ENCODE measurements at places on chromosomes 12 and 14.

GRCh38 chr12:49955899-49956662 is 5.5 kb downstream of the AQP2 start:
- DNase-seq = no peak

- DNase-seq = no peak
These were observed 3.1 kb downstream of the NR4A1 start for GRCh38 chr12:52054231-52054832.

DNA sequence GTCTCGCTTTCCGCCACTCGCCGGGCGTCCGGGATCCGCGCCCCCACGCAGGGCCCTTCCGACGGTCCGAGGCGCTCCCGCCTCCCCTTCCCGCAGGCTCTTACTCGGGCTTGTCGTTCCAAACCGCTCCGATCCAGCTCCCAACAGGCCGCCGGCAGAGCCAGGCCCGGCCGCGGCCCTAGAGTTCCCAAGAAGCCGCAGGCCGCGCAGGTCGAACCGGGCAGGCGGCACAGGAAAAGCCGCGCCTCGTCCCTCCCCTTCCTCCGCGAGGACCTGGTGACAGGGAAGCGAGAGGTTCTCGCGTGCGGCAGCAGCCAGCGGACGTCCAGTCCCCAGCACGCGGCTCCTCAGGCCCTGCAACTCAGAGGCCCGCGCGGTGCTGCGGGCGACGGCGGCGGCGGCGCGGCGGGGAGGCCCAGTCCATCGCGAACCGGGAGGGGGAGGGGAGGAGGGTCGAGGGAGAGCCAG is 272 bp downstream of the HECTD1 start:
- DNase-seq = no peak

- no peak for DNase-seq
These were observed 70.5 kb upstream of the DAAM1 start for GRCh38 chr14:59117754-59118528.

GRCh38 chr14:100159094-100159864 is at the start of gene DEGS2:
Gene DEGS2 (minus strand): TSS chr14:100159645. CDS start chr14:100159587, 58 bp downstream.
- DNase-seq = peak; percentile 27

- DNase-seq = no peak
These were observed 15.4 kb upstream of the SMCO2 start for GRCh38 chr12:27431185-27431584.

GRCh38 chr12:42706321-42706720 is 116.8 kb upstream of the PRICKLE1 start:
- no peak for DNase-seq

- DNase-seq = no peak
These were observed 165.4 kb downstream of the DERA start for GRCh38 chr12:16076557-16076956.

All from stimulated activated CD8-positive, alpha-beta memory T cell treated with anti-CD3 and anti-CD28 coated beads, Interleukin-4, amount 100 ng/mL, for 1 hour (primary cell).